ENCODE measurements at places on chromosomes 6 and 20. TPM values are rescaled to one million over a fixed set of nuclear protein-coding genes. Genes with fewer than 3 reads are reported as not detected.

The VPS16 gene
- total RNA-seq, result 54.6 TPM

The ABHD16B gene
- total RNA-seq, result not detected

The IP6K3 gene
- total RNA-seq, result 5.8 TPM

The SLC17A2 gene
- not detected for total RNA-seq

The KCNK5 gene
- total RNA-seq, result 150 TPM

The MUC21 gene
- total RNA-seq, result not detected

The RNGTT gene
- total RNA-seq, result 12.7 TPM

The KCNS1 gene
- 0.27 TPM for total RNA-seq

The EGFL8 gene
- 8.9 TPM for total RNA-seq

The SIGLEC1 gene
- total RNA-seq, result 10.7 TPM

The GHRH gene
- total RNA-seq, result not detected

The PRDM1 gene
- 6.4 TPM for total RNA-seq

The UNC93A gene
- 11.5 TPM for total RNA-seq

The PROKR2 gene
- not detected for total RNA-seq

The SIRPB1 gene
- 2.5 TPM for total RNA-seq

The BTNL2 gene
- 3.8 TPM for total RNA-seq

Data from Peyer's patch (tissue), 4 donors.